ENCODE measurements at places on chromosomes 4 and X.

DNA sequence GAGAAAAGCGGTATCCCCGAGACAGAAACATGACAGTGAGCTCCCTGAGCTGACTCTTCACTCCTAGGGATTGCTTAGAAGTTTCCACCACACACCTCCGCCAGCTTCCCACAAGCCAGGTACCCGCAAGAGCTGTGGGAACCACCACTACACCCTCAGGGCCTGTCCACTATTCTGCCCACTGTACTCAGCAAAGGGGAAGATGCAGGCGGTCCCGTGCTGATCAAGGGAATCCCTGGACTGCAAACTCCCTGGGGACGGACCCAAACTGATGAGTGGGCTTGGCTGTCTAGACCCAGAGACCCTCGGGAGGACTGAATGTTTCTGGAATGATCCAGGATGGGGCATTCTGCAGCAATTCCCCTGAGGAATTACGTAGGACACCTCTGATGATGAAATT lies 30.2 kb downstream of the REELD1 start:
- no peak for DNase-seq

DNA sequence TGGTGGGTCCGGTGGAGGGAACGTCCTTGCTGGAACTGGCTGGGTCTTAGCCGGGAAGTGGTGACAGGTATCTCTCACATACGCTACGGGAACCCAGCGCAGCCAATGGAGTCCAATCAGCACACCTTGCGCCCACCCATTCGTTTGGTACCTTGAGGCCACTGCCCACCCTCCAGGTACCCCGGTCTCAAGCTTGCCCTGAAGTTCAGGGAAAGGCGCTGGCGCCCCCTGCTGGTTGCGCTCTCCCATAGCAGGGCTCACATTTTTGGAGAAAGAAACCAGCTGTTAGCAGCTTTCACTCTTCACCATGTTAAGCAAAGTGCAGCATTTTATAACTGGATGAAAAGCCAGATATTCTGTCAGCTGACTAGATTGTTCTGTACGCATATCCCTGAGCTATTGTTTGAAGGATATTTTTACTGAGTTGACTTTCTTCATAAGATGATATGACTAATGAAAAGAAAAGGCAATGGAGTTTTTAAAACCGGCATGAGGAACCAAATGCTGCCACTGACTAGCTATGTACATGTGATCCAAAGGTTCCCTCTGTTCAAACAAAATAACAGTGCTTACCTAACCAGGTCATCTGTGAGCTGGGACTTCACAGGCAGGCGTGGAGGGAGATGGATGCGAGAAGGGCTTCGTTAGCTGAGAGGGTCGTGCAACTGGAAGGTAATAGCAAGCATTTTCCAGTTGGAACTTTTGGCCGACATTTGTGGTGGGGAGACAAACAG lies 43.7 kb downstream of the OTOP1 start:
- DNase-seq = peak; percentile 13

DNA sequence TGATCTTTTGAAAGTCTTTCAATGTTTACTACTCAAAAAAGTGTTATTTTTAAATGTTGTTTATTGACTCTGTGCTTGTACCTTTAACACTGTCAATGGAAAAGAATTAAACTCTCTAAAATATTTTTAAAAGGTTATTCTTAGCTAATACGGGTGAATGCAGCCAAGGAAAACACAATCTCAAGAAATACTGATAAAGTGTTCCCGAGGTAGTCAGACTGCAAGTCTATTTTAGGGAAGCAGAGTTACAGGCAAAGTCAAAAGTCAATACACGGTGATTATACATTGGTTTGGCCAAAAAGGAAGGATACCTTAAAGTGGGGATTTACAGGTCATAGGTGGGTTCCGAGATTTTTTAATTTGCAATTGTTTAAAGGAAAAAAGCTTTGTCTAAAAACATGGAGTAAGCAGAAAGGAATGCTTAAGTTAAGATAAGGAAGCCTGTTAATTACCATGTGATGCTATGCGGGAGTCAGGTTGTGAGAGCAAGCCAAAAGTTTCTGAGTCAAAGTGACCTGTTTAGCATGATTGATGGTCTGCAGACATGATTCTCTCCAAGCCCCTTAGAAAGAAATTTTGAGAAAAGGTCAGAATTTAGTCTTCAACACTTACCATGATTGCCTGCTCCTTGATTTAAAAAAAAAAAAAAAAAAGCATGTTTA lies 288.4 kb downstream of the KLHL4 start:
- DNase-seq = no peak

DNA sequence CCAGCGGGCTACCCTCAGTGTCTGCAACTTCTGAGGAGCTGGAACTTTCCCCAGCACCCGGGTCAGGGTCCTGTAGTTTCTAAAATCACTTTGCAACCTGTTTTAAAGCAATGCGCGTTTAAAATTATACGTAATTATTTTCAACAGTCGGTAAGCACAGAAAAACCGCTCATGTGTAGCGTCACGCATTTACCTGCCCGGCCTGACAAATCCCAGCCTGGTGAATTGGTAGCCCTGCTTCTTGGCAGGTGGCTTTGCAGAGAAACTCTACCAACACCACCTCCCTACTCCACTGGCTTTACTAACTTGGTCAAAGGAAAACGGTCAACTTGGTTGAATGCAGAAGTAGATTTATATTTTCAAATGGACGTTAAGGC lies 640 bp downstream of the BANK1 start:
- peak; percentile 80 for DNase-seq

- no peak for DNase-seq
Measured at GRCh38 chr4:186024637-186025407, 44.1 kb upstream of the TLR3 start.

- DNase-seq = no peak
Measured at GRCh38 chrX:74578137-74578536, 36.3 kb downstream of the RLIM start.

GRCh38 chr4:90190525-90190924 lies 63.3 kb downstream of the CCSER1 start:
- peak; percentile 90 for DNase-seq

- DNase-seq = no peak
Measured at GRCh38 chrX:56279863-56280262, 47.7 kb downstream of the KLF8 start.

GRCh38 chrX:117743469-117744251 lies 372.9 kb downstream of the KLHL13 start:
- DNase-seq = peak; percentile 1

- DNase-seq = no peak
Measured at GRCh38 chr4:17400686-17401085, 111.2 kb downstream of the QDPR start.

DNA sequence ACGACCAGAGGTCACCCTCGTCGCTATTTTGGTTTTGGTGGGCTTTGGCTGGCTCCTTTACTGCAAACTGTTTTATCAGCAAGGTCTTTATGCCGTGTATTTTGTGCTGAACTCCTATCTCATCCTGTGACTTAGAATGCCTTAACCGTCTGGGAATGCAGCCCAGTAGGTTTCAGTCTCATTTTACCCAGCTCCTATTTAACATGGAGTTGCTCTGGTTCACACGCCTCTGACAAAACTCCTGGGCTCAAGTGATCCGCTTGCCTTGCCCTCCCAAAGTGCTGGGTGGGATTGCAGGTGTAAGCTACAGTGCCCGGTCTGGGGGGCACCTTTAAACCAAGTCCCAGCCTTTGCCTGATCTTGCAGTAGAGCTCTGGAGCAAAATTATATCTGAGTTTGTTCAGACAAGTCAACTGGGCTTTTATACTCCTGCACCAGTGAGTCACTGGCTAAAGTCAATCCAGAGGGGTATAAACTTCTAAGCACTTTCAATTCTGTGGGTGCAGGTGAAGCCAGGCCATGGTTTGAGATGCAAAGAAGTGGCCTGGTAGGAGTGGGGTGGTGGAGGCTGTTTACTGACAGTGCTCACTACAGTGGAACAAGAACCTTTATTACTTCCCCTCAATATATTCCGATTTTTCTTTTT lies 50.2 kb downstream of the MGST2 start:
- no peak for DNase-seq

- no peak for DNase-seq
Measured at GRCh38 chr4:52748432-52748831, 2.8 kb downstream of the ERVMER34-1 start.

DNA sequence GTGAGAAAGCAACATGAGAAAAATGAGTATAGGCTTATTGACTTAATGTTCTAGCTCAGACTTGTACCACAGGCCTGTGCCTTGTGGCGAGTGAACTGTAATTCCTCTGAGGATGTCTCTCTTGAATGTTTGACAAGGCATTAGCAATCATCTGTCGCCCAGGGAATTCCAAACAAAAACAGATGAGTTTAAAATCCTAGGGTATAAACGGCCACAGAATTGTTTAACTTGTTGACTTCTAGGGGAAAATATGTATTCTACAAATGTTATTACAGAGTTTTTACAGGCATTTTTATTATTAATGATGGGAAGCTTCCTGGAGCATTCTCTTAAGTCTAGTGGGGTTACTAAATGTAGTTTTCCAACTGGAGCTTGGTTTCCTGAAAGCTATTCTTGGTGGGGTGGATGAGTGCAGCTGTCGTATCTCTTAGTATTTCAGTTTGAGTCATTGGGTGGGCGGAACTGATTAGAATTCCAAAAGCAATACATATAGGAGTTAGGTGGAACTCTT lies 40.6 kb downstream of the ARHGAP10 start:
- peak; percentile 78 for DNase-seq

- no peak for DNase-seq
Measured at GRCh38 chr4:165707128-165707527, 165.9 kb upstream of the TLL1 start.

DNA sequence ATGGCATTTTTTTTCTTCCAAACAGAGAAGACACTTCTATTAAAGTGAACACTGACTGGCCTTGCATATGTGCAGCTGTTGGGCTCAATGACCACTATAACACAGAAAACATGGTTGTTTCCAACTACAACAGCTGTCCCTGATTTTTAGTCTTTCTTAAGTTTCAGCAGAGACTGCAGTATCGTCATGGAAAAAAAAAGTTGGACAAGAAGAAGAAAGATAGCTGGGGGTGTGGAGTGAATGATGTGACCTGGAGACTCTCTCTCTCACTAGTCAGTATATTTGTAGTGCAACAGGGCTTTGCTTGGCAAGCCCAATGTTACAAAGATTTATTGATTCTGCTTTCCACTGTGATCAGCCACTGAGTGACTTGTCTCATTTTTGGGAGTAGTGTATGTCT lies 29.5 kb upstream of the C4orf54 start:
- DNase-seq = no peak

DNA sequence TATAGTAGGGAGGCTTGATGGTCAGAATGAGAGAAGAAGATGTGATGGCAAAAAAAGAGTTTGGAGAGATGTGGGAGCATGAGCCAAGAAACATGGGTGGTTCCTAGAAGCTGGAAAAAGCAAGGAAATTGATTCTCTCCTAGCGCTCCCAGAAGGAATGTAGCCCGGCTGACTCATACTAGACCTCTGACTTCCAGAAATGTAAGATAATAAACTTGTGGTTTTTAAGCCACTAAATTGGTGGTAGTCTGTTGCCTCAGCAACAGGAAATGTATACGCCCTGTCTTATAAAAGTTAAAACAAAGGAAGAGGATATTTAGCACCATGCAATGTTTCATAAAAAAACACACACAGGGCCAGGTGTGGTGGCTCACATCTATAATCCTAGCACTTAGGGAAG lies 182.7 kb upstream of the PCDH7 start:
- no peak for DNase-seq

- DNase-seq = peak; percentile 58
Measured at GRCh38 chrX:130179170-130179569, 7.4 kb downstream of the RAB33A start.

DNA sequence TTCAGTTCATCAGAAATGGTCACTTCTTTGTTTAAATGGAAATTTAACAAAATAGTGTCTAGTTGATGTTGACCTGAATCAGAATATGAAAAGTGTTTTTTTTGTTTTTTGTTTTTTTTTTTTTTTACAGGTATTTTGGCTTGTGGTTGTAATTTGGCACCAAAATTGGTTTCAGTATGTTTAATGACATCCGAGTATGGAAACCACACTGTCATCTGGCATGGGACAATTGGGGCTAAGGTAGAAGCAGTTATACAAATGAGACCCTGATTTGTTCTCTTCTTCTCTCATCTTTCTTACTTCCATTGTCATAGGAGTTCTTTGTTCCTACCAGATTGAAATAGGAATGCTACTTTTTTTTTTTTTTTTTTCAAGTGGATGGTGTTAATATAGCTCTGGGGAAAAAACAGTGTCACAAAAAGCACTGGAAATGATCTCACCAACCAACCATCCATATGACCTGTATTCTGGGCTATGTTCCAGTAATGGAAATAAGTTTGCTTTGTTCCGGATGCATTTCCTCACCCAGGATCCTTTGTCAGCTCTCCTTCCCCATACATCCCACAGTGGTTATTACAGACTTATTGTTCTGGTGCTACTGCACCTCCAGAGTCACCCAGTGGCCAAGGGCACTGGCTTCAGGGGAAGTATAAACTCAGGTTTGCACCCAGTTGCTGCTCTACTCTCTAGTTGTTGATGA lies 95.8 kb downstream of the ATXN3L start:
- DNase-seq = peak; percentile 83

GRCh38 chr4:92969650-92970379 lies 666.0 kb downstream of the GRID2 start:
- peak; percentile 51 for DNase-seq

GRCh38 chr4:69833251-69833650 lies 26.7 kb downstream of the SULT1E1 start:
- peak; percentile 3 for DNase-seq

DNA sequence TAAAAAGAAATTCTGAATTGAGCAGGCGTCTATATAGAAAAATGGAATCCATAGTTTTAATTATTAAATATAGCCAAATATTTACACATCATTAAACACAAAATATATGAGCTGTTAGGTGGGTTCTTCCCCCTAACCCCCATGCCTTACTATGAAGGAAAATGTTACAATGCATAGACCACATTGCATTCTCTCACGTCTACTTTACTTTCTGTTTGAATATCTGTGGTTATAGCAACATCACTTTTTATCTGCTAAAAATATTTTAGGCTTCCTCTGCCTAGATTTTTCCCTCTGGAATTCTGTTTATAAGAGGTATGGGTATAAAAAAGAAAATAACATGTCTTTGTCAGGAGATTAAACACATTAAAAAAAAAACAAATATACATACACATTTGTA lies 73.1 kb downstream of the MAML3 start:
- DNase-seq = no peak

DNA sequence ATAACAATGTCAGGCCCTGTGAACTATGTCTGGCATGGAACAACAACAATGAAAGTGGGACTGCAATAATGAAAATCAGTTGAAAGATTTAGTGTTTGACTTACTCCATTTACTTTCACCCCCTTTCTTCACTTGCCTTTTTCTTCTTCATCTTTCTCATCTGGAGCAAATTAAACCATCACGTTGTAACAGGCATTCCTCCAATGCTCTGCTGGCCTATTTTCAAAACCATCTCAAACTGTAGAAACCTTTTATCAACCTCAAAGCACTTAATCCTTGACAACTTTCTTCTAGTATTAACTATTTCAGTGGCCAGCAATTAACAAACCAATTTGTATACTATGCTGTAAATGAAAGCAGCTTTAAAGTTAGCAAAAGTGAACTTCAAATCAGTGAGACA lies 8.3 kb downstream of the KLHL13 start:
- no peak for DNase-seq
